ENCODE measurements at places on chromosomes 3 and 15.

DNA sequence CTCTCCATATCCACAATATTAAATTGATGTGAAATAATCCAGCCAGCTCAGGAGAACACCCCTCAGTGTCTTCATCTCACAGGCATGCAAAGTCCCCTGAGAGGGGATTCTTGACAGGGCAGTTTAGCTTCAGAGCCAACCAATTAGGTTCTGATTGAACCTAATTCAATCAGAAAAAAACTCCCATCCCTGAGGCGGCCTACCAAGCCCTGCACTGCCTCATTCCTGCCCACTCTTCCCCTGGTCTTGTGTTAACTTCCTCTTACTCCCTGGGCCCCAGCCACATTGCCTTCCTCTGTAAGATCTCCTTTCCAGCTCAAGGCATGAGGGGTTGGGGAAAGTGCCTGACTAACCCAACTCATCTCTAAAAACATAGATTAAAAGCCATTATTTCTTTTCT is 46.1 kb downstream of the FRMD4B start:
- DNase-seq = no peak

DNA sequence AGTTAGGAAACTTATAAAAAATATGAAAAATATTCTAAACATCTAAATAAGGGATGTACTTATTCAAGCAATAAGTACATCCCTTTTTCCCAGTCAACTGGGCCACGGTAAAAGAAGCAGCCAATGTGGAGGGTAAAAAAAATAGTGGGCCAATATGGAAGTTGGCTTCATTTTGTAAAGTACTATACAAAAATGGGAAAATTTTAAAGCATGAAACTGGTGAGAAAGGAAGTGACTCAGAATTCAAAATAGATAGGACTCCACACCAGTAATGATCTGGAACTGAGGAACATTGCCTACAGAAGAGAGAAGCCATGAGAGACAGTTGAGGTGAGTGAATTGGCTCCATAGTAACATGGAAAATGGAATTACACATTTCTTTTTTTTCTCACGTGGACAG is 108.9 kb downstream of the FNDC3B start:
- no peak for DNase-seq

DNA sequence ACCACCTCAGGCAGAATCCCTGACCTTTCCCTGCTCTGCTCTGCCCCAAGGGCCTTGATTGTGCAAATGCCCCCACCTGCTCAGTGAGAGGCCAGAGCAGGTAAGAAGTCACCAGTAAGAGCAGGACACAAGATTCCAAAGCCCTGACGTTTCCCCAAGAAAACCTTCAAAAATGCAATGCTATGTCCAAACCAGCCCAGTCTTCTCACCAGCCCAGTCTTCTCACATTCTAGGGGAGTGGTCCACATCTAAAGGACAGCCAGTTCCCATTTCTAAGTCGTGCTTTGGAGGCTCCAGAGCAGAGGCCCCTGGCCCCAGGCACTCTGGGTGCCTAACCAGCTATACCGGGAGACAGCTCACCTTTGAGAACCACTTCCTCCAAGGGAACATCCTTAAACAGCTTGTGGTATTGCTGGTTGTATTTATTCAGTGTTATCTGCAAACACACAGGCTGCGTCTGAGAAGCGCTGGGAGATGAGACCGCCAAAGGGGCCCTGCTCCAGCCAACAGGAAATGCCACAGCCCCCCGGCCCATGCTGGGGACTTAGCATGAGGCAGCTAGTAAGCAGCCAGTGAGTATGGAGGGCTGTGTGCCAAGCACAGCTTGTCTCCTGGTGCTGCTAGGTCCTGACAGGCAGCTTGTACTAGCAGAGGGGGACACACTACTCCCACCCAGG is 29.3 kb downstream of the GRAMD2A start:
- DNase-seq = no peak

DNA sequence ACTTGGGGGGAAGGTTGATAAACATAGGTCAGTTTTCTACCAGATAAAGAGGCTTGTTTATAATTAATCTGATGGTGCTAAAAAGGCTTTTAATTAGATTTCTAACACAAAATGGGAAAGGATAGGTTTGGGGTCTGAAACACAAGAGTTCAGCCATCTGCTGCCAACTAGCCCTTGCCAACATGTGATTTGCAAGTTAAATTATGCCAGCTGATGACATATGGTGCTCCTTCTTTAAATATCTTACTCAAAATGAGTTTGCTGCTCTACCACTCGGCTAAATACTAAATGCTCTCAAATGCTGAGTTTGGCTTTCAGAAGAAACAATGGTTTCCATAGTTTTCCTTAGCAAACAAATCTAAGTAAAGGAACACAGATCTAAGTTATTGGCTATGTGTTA is 557.8 kb upstream of the CCDC54 start:
- DNase-seq = peak; percentile 90

DNA sequence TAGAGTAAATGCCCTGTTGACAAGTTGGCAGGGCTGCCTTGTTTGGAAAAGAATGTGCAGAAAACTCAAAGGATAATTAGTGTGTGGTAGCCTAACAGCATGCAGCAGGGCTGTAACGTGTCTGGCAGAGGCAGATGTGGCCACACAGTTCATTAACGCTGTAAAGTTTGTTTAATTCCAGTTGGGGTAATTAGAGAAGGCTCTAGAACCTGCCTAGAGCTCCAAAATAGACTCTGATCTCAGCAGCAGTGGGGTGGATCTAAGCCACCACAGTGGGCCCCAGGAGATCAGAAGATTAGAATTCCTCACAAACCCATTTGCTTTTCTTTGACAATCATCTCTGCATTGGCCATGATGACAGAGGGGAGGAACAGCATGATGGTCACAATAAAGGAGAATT is 65.1 kb upstream of the LEKR1 start:
- no peak for DNase-seq

- no peak for DNase-seq
These were observed 166.9 kb downstream of the ABHD5 start for GRCh38 chr3:43857361-43858293.

GRCh38 chr3:146834917-146835316 is 229.8 kb upstream of the PLSCR5 start:
- no peak for DNase-seq

- DNase-seq = peak; percentile 30
These were observed 5.1 kb upstream of the SEMA7A start for GRCh38 chr15:74438721-74439316.

DNA sequence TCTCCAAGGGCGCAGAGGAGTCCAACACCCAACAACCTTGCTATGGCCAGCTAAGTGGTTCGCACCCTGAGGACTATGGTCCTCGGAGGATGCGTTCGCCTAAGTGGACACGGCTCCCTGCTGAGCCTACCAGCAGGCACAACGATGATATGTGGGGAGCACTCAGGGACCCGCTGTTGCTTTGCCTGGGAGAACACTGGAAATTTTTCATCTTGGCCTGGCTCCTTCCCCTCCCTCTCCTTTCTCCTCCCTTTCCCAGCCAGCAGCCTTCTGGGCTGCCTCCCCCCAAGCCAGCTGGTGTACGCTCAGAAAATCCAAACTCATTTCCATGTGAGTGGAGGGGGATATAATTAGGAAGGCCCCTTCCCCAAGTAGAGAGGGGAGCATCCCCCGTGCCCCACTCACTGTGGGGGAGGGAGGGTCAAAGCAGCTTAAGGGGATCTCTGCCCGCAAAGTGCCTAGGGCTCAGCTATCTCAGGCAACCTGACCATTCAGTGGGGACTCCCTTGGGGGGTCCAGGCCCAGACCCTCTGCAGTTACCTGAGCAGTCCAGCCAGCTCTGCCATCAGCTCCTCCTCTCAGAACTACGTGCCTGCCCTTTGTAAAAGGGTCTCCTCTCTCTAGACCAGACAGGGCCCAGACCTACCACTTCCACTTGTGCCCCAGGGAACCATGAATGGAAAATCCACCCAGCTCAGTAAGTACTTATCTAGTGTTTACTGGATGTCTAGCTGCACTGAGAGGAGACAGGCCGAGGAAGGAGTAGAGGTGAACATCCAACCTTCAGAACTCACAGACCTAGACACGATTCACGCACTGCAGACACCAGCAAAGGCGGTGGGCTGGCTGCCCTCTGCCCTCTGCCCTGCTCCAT is 742 bp upstream of the SEMA7A start:
- peak; percentile 55 for DNase-seq

DNA sequence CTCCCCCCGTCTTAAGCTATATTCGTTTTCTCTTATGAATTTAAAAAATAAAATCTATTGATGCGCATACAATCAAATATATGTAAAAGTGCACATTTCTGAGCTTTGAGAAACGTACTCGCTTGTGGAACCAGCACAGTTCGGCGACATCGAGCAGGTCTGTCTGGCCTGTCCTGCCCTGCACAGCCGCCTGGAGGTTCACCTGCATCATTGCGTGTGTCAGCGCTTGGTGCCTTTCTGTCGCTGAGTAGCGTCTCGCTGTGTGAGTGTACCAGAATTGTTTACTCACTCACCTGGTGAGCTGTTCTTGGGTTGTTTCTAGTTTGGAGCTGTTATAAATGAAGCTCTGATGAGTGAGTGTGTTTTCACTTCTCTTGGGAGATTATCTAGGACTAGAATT is 104.0 kb downstream of the VGLL4 start:
- DNase-seq = no peak

- peak; percentile 72 for DNase-seq
These were observed 36.5 kb downstream of the ANAPC13 start for GRCh38 chr3:134449277-134449676.

GRCh38 chr15:71092056-71092600 is 23.1 kb upstream of the THSD4 start:
- no peak for DNase-seq

DNA sequence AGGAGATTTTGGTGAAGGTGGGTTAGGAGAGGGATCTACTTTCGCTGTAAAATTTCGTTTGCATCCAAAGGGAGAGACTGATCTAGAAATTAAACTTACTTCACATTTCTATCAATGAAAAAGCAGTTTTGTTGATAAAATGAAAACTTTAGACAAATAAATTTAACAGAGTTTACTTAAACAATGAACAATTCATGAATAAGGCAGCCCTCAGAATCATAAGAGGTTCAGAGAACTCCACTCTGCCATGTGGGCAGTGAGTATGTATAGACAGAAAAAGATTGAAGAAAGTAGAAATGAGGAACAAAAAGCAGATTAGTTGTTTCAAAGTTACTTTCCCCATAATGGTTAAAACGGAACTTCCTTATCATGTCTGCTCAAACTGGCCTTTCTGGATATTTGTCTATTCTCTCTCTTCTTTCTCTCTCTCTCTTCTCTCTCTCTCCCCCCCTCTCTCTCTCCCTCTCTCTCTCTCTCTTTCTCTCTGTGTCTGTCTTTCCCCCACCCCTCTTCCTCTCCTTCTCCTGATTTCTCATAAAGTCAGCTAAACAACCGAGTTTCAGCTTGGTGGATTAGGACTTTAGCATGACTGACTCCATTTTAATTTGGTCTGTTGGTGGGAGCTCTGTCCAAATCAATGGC is 248.9 kb downstream of the TJP1 start:
- no peak for DNase-seq

- no peak for DNase-seq
These were observed 192.3 kb downstream of the IGSF11 start for GRCh38 chr3:118842147-118842863.

DNA sequence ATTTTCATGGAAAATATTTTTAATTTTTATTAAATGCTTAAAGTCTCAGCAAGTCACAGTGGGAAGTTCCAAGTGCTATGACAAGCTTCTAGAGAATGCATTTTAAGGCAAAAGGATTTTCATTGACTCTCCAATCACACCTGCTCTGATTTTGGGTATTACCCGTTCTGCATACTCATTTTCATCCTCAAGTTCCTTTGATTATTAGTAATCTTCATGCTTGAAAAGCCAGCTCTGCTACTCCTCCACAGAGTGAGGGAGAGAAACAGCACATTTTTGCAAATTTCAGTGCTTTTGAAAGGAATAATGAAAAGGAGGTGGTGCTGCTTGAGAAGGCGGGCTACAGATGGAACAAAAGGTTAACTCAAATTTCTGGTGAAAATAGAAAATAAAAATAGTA is 450.7 kb downstream of the NSUN3 start:
- DNase-seq = no peak

- DNase-seq = no peak
These were observed 22.6 kb downstream of the PDHB start for GRCh38 chr3:58411036-58411435.

- peak; percentile 7 for DNase-seq
These were observed 20.3 kb upstream of the FRMD4B start for GRCh38 chr3:69406163-69406562.

GRCh38 chr3:10757821-10758130 is 58.3 kb upstream of the SLC6A11 start:
- DNase-seq = no peak

DNA sequence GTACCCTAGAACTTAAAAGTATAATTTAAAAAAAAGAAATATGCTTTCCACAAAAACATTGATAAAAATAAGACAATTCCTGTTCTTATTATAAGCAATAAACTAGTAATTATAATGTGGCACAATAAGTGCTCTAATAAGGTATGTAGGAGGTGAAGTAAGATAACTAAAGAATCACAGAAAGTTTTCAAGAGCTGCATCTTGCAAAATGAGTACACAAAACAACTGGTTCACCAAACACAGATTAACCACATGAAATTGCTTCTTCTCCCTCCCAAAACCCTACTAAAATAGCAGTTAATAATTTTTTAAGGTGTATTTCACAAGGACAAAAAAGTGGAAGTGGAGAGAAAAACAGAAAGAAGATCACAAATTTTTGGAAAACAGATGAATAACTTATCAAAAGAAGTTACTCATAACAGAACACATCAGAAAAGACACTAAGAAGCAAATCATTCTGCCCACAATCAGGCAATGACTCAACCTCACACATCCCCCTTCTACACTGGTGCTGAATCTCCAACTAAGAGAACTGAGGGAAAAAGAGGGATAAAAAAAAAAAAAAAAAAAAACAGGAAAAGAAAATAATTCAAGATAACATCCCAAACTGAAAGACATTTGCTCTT is 64.2 kb downstream of the TBC1D5 start:
- DNase-seq = no peak

GRCh38 chr3:32126305-32127015 is 20.0 kb downstream of the GPD1L start:
- no peak for DNase-seq

- DNase-seq = no peak
These were observed 888.3 kb downstream of the PLOD2 start for GRCh38 chr3:145272684-145273083.

- no peak for DNase-seq
These were observed 465.2 kb downstream of the NLGN1 start for GRCh38 chr3:173862701-173863100.

GRCh38 chr15:94070356-94071295 is 160.7 kb upstream of the MCTP2 start:
- peak; percentile 51 for DNase-seq

DNA sequence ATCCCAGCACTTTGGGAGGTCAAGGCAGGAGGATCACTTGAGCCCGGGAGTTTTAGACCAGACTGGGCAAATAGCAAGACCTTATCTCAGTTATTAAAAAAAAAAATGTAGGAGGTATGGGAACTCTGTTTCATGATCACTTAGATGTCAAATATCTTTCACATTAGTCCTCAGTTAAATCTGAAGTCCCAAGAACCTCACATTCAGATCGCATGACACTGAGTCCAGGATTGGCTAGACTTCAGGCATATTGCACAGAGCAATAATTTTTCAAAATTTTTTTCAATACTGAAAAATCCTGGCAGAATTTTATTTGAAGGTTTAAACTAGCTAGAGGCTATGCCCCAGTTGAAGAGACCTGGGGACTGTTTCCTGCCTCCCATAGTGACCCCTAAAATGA is 56.3 kb upstream of the ZNF148 start:
- DNase-seq = no peak
